ENCODE measurements at places on chromosomes 5 and 9.

DNA sequence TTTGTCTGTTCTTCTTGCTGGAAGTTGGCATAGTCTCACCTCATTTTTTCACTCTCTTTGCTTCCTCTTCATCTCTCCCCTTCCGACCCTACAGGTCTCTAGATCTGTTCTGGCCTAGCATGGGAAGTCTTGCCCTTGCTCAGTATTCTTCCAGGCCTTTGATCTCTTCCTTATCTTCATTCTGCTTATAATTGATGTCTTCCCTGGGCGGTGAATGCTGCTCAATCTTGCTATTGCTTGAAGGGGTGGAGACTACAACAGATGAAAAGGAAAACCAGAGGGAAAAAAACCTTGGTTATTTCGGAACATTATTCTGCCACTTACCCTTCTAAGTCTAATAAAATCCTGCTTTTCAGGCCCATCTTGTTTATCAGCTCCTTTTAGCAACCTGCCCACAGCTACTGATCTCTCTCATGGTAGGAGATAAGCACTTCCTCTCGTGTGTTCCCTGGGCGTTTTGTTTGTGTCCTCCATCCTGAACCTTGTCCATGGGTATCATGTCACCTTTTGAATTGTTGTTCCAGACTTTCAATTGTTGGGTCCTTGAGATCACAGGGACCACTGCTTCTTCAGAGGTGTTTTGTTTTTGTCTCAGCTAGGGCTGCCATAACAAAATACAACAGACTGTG is 375.6 kb downstream of the ADGRV1 start:
- DNase-seq = no peak

DNA sequence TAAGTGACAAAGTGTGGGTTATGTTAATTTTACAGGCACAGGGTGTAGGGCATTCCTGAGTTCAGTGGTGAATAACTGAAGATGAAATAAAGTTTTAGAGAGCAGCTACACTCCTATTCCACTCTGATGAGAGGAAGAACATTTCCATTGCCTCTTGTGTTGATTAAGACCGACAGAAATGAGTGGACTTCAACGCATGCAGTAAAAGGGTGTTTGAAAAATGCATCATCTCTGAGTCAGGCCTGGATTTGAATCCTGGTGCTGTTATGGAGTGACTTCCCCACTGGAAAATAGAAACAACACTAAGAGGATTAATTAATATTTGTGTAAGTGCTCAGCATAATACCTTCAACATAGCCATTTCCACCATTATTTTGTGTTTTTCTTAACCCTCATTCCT is 86.3 kb downstream of the PRR16 start:
- no peak for DNase-seq

- no peak for DNase-seq
Measured at GRCh38 chr5:66213533-66213932, 69.4 kb downstream of the SREK1 start.

GRCh38 chr5:148840531-148840930 is 14.1 kb downstream of the ADRB2 start:
- no peak for DNase-seq

- DNase-seq = no peak
Measured at GRCh38 chr5:2387634-2388325, 363.7 kb downstream of the IRX2 start.

DNA sequence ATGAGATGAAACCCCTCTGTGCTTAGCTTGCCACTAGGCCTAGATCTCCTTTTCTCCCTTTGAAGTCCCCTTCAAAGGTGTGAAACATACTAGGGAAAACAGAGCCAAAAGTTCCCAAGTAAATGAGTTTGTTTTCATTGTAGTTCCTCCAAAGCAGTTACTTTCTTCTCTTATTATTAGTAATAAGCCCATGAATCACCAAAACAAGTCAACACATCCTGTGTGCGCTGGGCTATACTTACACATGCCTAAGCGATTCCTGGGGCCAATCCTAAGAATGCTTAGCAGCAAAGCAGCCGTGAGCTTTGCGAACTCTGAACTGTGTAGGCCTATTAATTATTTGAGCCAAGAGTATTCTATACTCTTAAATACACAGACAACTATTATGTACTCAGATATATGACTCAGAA is 7.6 kb downstream of the ENC1 start:
- DNase-seq = no peak

Measured in brain pericyte (primary cell).